ENCODE measurements at places on chromosomes 5 and 9.

DNA sequence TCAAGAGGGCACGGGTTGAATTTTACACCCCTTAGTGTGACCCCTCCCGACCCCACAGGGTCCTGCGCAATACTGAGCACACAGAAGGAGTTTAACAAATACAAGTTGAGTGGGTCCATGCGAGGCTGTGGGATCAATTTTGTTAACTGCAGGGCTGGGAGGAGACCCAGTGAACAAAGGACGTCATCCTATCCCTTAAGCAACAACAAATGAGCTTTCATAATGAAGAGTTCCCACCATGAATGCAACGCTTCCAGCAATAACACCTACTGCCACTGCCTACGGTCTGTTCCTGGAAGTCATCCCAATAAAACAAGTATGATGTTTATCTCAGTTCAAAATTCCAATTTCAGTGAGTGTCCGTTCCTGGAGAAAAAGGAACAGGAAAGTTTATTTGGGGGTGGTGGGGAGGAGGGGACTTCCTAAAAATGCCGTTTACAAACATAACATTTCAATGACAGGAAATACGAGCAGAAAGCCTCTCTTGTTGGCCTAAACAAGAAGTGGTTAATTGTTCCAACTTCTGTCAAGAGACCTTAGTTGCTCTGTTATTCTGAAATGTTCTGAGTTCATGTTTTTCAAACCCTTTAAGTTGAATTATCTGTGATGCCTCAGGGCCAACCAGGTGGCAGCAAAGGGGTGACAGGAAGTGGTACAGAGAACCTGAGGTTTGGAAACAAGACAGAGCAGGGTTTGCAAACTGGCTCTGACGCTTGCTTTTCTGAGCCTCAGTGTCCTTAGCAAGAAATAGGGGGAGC, 65.8 kb upstream of the PLPP6 start:
- peak; percentile 89 for DNase-seq

GRCh38 chr9:83620841-83621636, 1.9 kb upstream of the IDNK start:
- DNase-seq: peak; percentile 65

DNA sequence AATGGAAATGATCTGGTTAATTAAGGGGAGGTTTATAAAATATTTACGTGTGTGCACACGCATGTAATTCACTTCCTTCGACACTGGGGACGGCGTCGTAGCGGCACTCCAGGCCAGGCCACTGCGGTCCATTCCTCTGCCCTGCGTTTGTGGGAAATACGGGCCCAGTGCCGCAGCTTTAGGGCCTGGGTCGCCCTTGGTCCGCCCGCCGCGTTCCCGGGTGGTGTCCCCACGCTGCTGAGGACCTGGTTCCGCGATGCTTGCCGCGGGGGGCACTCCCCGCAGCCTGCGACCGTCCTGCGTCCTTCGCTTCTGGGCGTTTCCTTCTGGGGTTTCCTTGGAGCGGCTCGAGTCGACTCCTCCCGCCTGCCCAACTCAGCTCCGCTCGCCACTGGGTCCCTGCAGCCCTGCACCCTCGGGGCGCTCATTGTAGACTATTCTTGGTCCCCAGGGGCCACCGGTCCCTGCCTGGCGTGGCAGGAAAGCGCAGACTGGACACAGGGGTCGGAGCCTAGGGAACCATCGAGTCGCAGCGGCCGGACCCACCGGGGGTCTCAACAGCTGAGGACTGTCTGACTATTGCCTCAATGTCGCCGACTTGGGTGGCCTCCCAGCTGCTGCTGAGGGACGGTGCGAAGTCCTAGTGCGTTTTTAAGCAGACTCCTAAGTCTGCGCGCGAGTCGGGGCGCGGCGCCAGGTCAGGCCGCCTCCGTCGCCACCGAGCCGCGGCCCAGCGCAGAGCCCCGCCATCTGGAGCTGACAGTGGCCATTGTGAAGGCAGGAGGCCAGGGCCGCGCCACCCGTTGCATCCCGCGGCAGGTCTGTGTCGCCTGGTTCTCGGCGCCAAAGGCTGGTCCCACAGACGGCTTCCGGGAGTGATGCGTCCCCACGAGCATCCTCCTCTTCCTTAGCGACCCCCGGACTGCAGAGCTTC, 4.4 kb upstream of the IRX1 start:
- DNase-seq: no peak

- DNase-seq: peak; percentile 70
Measured at GRCh38 chr9:129006328-129007034, 21.6 kb downstream of the SH3GLB2 start.

Measured in endothelial cell of umbilical vein (primary cell).